Thyroid gland (tissue), 4 donors: ENCODE measurements at places on chromosomes 6 and 20. TPM values are rescaled to one million over a fixed set of nuclear protein-coding genes. Genes with fewer than 3 reads are reported as not detected.

- no peak for DNase-seq
- no peak overlapping the region for H3K4me3 ChIP-seq
- no peaks in the 10 kb centered on the region for H3K27me3 ChIP-seq
- no peaks in the 10 kb centered on the region for H3K36me3 ChIP-seq
Measured at GRCh38 chr6:23929201-23929600, 196.8 kb upstream of the NRSN1 start.

Gene DOP1A
- 31.6 TPM for total RNA-seq

- H3K4me1 ChIP-seq: no peaks in the 10 kb centered on the region
- no peak overlapping the region for H3K27ac ChIP-seq
- no peak for DNase-seq
- no peak overlapping the region for H3K4me3 ChIP-seq
- H3K27me3 ChIP-seq: no peaks in the 10 kb centered on the region
Measured at GRCh38 chr6:11412616-11413015, 124.9 kb upstream of the TMEM170B start.

DNA sequence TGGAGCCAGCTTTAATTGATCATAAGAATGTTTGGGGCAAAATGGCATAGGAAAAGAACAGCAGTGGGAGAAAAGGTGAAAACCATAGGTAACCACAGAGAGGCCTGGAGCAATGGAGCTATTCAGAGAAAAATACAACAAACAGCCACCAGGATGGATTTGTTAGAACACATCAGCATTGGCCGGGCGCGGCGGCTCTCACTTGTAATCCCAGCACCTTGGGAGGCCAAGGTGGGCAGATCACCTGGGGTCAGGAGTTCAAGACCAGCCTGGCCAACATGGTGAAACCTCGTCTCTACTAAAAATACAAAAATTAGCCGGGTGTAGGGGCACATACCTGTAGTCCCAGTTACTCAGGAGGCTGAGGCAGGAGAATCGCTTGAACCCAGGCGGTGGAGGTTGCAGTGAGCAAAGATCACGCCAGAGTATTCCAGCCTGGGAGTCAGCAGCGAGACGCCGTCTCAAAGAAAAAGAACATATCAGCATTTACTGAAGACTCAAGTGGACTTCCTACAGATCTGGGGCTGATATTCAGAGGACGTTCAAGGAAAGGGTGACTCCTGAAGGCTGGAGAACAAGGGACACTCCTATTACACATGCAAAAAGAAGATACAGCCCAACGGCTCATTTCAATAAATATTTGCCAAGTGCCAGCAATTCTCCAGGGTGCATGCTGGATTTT, 20.2 kb downstream of the SNHG17 start:
- peaks cover 10% of the 10 kb centered on the region for H3K36me3 ChIP-seq
- H3K27ac ChIP-seq: no peak overlapping the region
- no peak overlapping the region for H3K4me3 ChIP-seq
- no peak for DNase-seq
- H3K4me1 ChIP-seq: no peaks in the 10 kb centered on the region

Gene B3GAT2
- not detected for total RNA-seq

GRCh38 chr20:8194721-8195120, 62.7 kb downstream of the PLCB1 start:
- no peaks in the 10 kb centered on the region for H3K27me3 ChIP-seq
- H3K27ac ChIP-seq: no peak overlapping the region
- no peaks in the 10 kb centered on the region for H3K36me3 ChIP-seq
- H3K4me1 ChIP-seq: no peaks in the 10 kb centered on the region
- H3K4me3 ChIP-seq: no peak overlapping the region

GRCh38 chr6:105474234-105474633, 71.4 kb upstream of the PREP start:
- no peak overlapping the region for H3K27ac ChIP-seq
- no peaks in the 10 kb centered on the region for H3K36me3 ChIP-seq
- DNase-seq: no peak
- no peaks in the 10 kb centered on the region for H3K27me3 ChIP-seq
- H3K4me1 ChIP-seq: no peaks in the 10 kb centered on the region

- H3K4me3 ChIP-seq: no peak overlapping the region
- peaks cover 5% of the 10 kb centered on the region for H3K36me3 ChIP-seq
- no peak for DNase-seq
- H3K27me3 ChIP-seq: no peaks in the 10 kb centered on the region
- peaks cover 38% of the 10 kb centered on the region for H3K4me1 ChIP-seq
- peak overlapping the region; percentile 93 for H3K27ac ChIP-seq
Measured at GRCh38 chr6:31725502-31726350, 2.6 kb downstream of the MPIG6B start.

GRCh38 chr6:151763938-151764680, 43.4 kb upstream of the ESR1 start:
- H3K27me3 ChIP-seq: no peaks in the 10 kb centered on the region
- no peaks in the 10 kb centered on the region for H3K4me1 ChIP-seq
- no peaks in the 10 kb centered on the region for H3K36me3 ChIP-seq
- peak; percentile 75 for DNase-seq
- peak overlapping the region; percentile 31 for H3K27ac ChIP-seq

GRCh38 chr6:106363401-106364138, 3.1 kb downstream of the CRYBG1 start:
- no peaks in the 10 kb centered on the region for H3K4me1 ChIP-seq
- no peaks in the 10 kb centered on the region for H3K27me3 ChIP-seq
- H3K4me3 ChIP-seq: no peak overlapping the region
- no peak overlapping the region for H3K27ac ChIP-seq
- DNase-seq: no peak

GRCh38 chr6:53765270-53765669, 29.5 kb upstream of the LRRC1 start:
- no peak overlapping the region for H3K27ac ChIP-seq
- DNase-seq: peak; percentile 52
- no peak overlapping the region for H3K4me3 ChIP-seq
- H3K4me1 ChIP-seq: no peaks in the 10 kb centered on the region
- H3K27me3 ChIP-seq: no peaks in the 10 kb centered on the region
- no peaks in the 10 kb centered on the region for H3K36me3 ChIP-seq

Gene SLC22A2
- total RNA-seq: not detected

DNA sequence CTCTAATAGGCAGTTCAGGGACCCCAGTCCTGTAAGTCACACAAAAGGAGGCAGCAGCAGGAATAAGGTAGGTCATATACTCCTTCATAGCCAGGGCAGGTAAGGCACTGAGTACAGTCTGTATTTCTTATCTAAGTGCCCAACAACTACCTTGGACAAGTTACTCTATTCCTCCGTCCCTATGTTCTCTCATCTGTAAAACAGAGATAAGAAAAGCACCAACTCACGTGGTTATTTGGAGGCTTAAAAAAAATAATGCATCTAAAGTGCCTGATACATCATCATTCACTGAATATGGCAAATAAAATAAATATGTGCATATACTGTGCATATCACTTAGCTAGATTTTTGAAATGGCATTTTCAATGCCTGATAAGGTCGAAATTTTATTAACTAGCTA, 298.1 kb upstream of the CDYL start:
- no peak overlapping the region for H3K27ac ChIP-seq
- H3K4me3 ChIP-seq: no peak overlapping the region
- peaks cover 13% of the 10 kb centered on the region for H3K4me1 ChIP-seq
- no peaks in the 10 kb centered on the region for H3K27me3 ChIP-seq
- DNase-seq: no peak
- no peaks in the 10 kb centered on the region for H3K36me3 ChIP-seq

Gene MROH8
- 4.5 TPM for total RNA-seq

DNA sequence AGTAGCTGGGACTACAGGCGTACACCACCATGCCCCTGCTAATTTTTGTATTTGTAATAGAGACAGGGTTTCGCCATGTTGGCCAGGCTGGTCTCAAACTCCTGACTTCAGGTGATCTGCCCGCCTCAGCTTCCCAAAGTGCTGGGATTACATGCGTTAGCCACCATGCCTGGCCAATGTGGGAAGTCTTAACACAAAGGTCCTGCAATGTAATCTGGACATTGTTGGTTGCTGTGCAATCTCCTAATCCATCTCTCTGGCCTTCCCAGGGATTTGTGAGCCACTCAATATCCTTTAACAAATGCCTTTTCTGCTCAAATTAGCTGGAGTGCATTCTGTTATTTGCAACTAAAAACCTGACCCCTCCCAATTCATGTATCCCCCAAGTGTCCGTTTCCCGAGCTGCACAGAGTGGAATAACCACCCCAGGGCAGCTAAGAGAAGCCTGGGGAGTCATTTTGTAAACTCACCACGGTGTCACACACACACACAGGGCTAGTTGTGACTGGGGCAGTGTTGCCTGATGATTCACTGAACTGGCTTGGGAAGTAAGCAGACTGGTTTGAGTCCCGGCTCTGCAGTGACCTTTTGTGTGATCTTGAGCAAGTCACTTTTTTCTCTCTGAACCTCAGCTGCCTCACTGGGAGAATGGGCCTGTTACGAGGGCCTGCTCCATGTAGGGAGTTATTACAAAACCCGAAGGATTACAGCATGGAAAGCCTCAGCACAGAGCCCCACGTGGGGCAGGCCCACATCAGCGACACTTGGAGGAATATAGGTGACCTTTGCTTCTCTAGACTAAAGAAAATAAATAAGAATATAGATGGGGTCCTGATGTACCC, 152.3 kb downstream of the ZMYND8 start:
- H3K4me3 ChIP-seq: no peak overlapping the region
- H3K4me1 ChIP-seq: peaks cover 5% of the 10 kb centered on the region
- no peak overlapping the region for H3K27ac ChIP-seq
- no peak for DNase-seq
- H3K36me3 ChIP-seq: peaks cover 4% of the 10 kb centered on the region
- H3K27me3 ChIP-seq: no peaks in the 10 kb centered on the region

DNA sequence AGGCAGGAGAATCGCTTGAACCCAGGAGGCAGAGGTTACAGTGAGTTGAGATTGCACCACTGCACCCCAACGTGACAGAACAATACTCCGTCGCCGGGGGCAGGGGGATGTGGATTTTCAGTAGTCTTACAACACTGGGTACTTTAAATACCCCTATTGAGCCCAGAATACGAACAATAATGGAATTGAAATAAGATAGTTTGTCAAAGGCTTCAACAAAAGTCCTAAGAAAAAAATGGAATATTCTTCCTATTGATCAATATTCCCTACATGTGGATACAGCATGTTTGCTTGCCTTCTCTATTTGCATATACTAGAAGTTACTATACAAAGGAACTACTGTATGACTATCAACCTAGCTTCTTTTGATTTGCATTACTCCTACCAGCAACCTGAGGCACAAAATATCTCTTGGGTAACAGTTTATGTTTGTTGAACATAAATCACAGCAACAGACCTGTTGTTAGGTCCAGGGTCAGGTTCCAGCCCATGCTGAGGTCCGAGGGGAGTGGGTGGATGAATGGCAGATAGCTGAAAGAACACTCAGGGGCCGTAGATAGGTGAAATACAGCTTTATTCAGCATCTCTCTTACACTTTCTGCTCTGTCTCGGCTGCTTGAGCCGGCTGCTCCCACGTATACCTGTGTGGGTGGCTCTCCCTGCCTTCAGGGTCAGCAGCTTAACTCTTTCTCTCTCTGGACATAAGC, 23.8 kb downstream of the MAN1A1 start:
- H3K27ac ChIP-seq: no peak overlapping the region
- peaks cover 4% of the 10 kb centered on the region for H3K36me3 ChIP-seq
- H3K4me3 ChIP-seq: no peak overlapping the region
- no peak for DNase-seq
- H3K4me1 ChIP-seq: no peaks in the 10 kb centered on the region

- no peaks in the 10 kb centered on the region for H3K4me1 ChIP-seq
- no peak for DNase-seq
- H3K27me3 ChIP-seq: no peaks in the 10 kb centered on the region
- H3K4me3 ChIP-seq: no peak overlapping the region
- H3K36me3 ChIP-seq: no peaks in the 10 kb centered on the region
- H3K27ac ChIP-seq: no peak overlapping the region
Measured at GRCh38 chr6:119934816-119935215, 585.3 kb upstream of the MAN1A1 start.

DNA sequence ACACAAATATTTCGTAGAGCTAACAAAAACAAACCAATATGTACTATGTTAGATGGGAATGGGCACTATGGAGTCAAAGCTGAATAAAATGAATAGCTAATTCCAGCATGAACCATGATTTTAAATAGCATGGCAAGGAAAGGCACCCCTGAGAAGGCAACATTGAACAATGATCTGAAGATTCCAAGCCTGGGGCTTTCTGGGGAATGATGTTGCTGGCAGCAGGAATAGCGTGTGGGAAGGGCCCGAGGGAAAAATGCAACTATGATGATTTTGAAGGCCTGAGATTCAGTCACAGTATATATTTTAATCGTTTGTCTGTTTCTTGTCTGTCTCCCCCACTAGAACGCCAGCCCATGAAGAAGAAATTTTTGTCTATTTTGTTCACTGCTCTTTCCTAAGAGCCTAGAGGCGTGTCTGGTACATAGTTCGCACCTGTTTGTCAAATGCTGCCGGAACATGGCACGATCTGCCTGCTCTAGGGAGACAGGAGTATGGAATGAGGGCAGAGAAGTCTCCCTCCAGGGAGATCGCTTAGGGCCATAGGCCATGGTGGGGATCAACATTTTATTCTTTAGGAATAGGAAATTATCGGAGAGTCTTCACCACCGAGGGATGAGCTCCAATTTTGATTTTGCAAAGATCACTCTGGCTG, 84.8 kb upstream of the EYA2 start:
- no peak for DNase-seq
- H3K27ac ChIP-seq: no peak overlapping the region
- no peaks in the 10 kb centered on the region for H3K4me1 ChIP-seq
- H3K4me3 ChIP-seq: no peak overlapping the region

Gene BTNL2
- total RNA-seq: not detected

DNA sequence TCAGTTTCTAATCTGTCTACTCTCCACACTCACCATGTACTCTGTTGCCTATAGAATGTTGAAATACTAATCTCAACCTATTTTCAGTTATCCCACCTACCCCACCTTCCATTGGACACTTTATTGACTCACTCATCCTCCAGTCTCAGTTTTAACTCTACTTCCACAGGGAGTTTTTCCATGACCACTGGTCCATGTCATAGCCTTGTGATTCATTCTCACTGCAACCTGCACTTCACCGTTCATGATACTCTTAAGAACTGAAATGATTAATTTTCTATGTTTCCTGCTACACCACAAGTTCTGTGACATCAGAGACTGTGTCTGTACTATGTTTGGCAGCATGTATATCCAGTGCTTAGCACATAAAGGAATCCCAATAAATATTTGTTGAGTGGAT, 122.8 kb upstream of the HSF2 start:
- no peaks in the 10 kb centered on the region for H3K27me3 ChIP-seq
- H3K4me3 ChIP-seq: no peak overlapping the region
- no peaks in the 10 kb centered on the region for H3K36me3 ChIP-seq
- H3K4me1 ChIP-seq: no peaks in the 10 kb centered on the region
- no peak overlapping the region for H3K27ac ChIP-seq

Gene CASP8AP2
- 17.4 TPM for total RNA-seq

DNA sequence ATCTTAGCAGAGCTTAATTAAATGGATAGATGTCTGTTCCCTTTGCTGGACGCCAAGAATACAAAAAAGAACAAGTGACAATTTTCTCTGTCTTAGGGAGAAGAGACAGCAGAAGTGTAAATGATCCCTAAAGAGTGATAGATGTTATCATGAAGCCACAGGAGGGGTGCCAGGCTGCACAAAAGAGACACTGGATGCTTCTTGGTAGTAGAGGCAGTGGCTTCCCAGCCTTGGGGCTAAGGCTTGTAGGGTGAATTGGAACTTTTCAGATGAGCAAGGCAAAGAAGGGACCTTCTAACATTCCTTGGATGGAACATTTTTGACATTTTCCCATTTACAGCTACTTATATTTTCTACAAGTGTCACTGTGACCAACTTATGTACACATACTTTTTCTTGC, 58.0 kb downstream of the CCN2 start:
- no peak overlapping the region for H3K27ac ChIP-seq
- no peak overlapping the region for H3K4me3 ChIP-seq
- peaks cover 27% of the 10 kb centered on the region for H3K36me3 ChIP-seq
- no peak for DNase-seq
- H3K27me3 ChIP-seq: no peaks in the 10 kb centered on the region

GRCh38 chr6:153058291-153058690, 55.8 kb upstream of the MTRF1L start:
- no peak for DNase-seq
- no peaks in the 10 kb centered on the region for H3K27me3 ChIP-seq
- no peak overlapping the region for H3K27ac ChIP-seq
- H3K4me3 ChIP-seq: no peak overlapping the region
- no peaks in the 10 kb centered on the region for H3K4me1 ChIP-seq
